Psoas muscle (tissue), 8 donors: ENCODE measurements at places on chromosomes 3 and 15. TPM values are rescaled to one million over a fixed set of nuclear protein-coding genes. Genes with fewer than 3 reads are reported as not detected.
A peak's percentile ranks its signal among the peaks of the same experiment; 100 is the strongest.

- no peak overlapping the region for H3K27ac ChIP-seq
- no peaks in the 10 kb centered on the region for H3K27me3 ChIP-seq
- no peaks in the 10 kb centered on the region for H3K36me3 ChIP-seq
- no peak for DNase-seq
- H3K4me1 ChIP-seq, result no peaks in the 10 kb centered on the region
- H3K4me3 ChIP-seq, result no peak overlapping the region
These were observed 135.0 kb upstream of the WNT5A start for GRCh38 chr3:55622116-55622515.

Gene C3orf22
- total RNA-seq, result not detected

- H3K27me3 ChIP-seq, result no peaks in the 10 kb centered on the region
- no peak for DNase-seq
- peaks cover 8% of the 10 kb centered on the region for H3K36me3 ChIP-seq
- H3K4me3 ChIP-seq, result no peak overlapping the region
- H3K27ac ChIP-seq, result no peak overlapping the region
These were observed 59.0 kb downstream of the SUCLG2 start for GRCh38 chr3:67595424-67595823.

- H3K4me3 ChIP-seq, result peak overlapping the region; percentile 99
- peaks cover 57% of the 10 kb centered on the region for H3K4me1 ChIP-seq
- no peak for DNase-seq
- H3K27me3 ChIP-seq, result no peaks in the 10 kb centered on the region
- no peaks in the 10 kb centered on the region for H3K36me3 ChIP-seq
- H3K27ac ChIP-seq, result peak overlapping the region; percentile 100
These were observed 2.7 kb downstream of the MSL2 start for GRCh38 chr3:136193278-136194054.

- no peaks in the 10 kb centered on the region for H3K4me1 ChIP-seq
- DNase-seq, result no peak
- H3K27me3 ChIP-seq, result no peaks in the 10 kb centered on the region
- no peak overlapping the region for H3K4me3 ChIP-seq
These were observed 157.5 kb downstream of the CTNNB1 start for GRCh38 chr3:41356775-41357174.

- H3K4me3 ChIP-seq, result peak overlapping the region; percentile 70
- DNase-seq, result no peak
These were observed 4.2 kb downstream of the OCA2 start for GRCh38 chr15:28094732-28095521.

Gene TRPM1
- total RNA-seq, result not detected

Gene P2RY1
- total RNA-seq, result 1.4 TPM

DNA sequence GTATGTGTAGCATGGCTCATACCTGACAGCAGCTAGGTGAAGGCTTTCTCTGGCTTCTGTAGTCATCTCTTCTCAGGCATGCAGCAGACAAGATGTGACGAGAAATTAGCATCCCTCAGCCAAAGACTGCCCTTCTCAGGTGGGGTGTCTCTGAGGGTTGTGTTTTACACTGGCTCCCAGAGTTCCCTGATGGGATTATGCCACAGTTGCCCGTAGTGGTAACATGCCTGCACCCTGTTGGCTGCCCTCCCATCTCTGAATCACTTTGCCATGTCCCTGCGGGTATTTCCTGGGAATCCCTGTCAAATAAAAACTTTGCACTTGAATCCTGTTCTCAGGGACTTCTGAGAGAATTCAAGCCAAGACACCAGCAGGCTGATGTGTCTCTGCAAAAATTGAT lies 70.5 kb downstream of the LRTM1 start:
- no peak overlapping the region for H3K27ac ChIP-seq
- no peak overlapping the region for H3K4me3 ChIP-seq
- DNase-seq, result no peak
- H3K4me1 ChIP-seq, result peaks cover 4% of the 10 kb centered on the region
- H3K36me3 ChIP-seq, result no peaks in the 10 kb centered on the region
- H3K27me3 ChIP-seq, result no peaks in the 10 kb centered on the region

DNA sequence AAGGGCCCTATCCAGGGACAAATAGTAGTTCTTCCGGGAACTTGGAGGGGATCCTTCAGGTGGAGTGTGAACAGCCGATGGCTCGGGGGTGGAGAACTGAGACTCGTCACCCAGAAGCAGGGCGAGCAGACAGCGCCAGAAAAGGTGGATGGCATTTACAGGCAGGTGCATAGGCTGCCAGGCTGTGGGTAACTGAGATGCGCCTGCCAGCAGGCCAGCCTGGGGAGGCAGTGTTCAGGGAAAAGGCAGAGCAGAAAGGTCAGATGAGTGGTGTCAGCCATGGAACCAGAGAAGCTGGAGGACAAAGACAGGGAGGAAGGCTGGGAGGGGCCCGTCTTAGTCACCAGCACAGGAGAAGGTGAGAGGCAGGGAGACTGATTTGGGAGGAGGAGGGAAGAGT lies 53.0 kb upstream of the SEC22A start:
- H3K4me1 ChIP-seq, result no peaks in the 10 kb centered on the region
- H3K27me3 ChIP-seq, result no peaks in the 10 kb centered on the region
- H3K36me3 ChIP-seq, result peaks cover 50% of the 10 kb centered on the region
- no peak overlapping the region for H3K27ac ChIP-seq
- no peak overlapping the region for H3K4me3 ChIP-seq
- no peak for DNase-seq

- no peaks in the 10 kb centered on the region for H3K27me3 ChIP-seq
- H3K27ac ChIP-seq, result no peak overlapping the region
- no peak overlapping the region for H3K4me3 ChIP-seq
- DNase-seq, result no peak
- H3K36me3 ChIP-seq, result peaks cover 4% of the 10 kb centered on the region
- no peaks in the 10 kb centered on the region for H3K4me1 ChIP-seq
These were observed 128.7 kb downstream of the DMXL2 start for GRCh38 chr15:51493892-51494291.

Gene KBTBD8
- 8.5 TPM for total RNA-seq

Gene CLDN18
- total RNA-seq, result not detected

Gene STAB1
- 29.0 TPM for total RNA-seq

DNA sequence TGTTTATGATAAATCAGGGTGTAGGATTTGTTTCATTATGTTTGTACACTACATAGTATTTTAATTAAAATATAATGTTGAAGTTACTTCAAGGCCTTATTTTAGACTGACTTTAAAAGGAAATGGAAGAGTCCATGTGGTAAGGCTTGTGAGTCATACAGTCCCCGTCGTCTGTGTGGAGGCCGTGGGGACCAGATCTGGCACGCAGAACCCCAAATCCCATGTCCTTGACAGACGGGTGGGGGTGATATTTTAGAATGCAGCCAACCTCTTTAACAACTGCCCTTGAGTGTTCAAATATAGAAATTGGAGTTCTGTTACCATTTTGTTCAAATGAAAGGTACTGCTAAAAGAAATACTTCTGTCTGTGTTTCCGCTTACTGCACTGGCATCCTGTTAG lies 35.8 kb downstream of the ABHD17C start:
- peaks cover 9% of the 10 kb centered on the region for H3K4me1 ChIP-seq
- no peaks in the 10 kb centered on the region for H3K36me3 ChIP-seq
- no peak overlapping the region for H3K27ac ChIP-seq
- DNase-seq, result no peak
- H3K4me3 ChIP-seq, result no peak overlapping the region

DNA sequence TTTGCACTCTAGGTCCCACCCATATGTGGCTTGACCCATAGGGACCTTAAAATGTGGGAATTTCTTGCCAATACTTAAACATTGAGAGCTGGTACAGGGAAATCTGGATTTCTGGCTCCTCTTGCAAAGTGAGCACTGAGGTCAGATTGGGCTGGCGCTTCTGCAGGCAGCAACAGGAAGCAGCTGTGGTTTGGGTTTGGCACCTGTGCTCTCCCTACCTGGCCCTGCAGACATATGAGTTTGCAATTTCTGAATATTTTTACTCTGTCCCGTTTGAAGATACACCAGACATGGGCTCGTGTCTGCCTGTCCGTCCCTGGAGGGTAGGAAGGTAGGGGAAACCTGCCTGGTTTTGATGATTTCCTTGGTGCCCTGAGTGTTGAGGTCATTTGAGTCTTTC lies 74.8 kb upstream of the SEC13 start:
- peaks cover 14% of the 10 kb centered on the region for H3K4me1 ChIP-seq
- peak; percentile 20 for DNase-seq
- peaks cover 12% of the 10 kb centered on the region for H3K36me3 ChIP-seq

Gene LXN
- 2.8 TPM for total RNA-seq

DNA sequence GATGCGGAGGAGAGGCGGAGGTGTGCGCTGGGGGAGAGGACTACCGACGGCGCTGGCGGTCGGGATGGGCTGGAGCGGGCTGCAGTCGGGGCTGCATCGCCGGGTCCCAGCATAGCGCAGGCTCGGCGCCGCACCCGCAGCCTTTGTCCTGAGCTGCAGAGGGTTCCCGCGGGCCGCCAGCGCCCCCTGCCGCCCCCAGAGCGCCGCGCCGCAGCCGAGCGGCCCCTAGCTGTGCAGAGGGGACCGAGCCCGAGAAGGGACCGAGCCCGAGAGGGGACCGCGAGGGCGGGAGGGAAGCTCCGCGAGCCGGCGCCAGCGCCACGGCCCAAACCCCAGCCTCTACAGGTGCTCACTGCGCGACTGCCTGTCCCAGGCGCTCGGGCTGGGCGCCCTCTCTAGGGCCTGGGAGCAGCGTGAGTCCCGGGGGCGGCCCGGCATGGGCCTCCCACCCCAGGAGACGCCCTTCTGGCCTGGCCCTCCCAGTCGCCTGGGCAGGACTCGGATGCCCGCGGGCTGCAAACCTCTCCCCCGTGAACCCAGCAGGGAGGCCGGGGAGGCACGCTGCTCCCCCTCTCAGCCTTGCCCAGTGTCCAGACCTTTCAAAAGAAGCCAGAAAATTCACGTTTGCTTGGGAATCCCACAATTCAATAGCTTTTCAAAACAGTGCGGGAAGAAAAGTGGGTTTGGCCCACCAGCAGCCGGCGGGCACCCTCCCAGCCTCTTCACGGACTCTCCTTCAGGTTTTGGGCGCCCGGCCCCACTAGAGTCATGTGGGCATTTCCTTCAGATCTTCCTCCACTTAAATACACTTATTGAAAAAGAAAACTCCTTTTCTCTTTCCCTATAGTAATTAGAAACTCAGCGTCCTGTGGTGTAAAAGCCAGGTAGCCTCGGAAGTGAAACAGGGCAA lies 134.7 kb downstream of the TPRA1 start:
- H3K27ac ChIP-seq, result no peak overlapping the region
- no peaks in the 10 kb centered on the region for H3K36me3 ChIP-seq
- H3K4me3 ChIP-seq, result peak overlapping the region; percentile 52

- H3K27ac ChIP-seq, result peak overlapping the region; percentile 88
- DNase-seq, result no peak
- no peaks in the 10 kb centered on the region for H3K27me3 ChIP-seq
- no peaks in the 10 kb centered on the region for H3K36me3 ChIP-seq
These were observed 16.6 kb upstream of the GYG1 start for GRCh38 chr3:148974726-148975125.

GRCh38 chr3:188832961-188833721 lies 338.6 kb upstream of the TPRG1 start:
- H3K4me3 ChIP-seq, result no peak overlapping the region
- H3K27me3 ChIP-seq, result no peaks in the 10 kb centered on the region
- no peak for DNase-seq
- H3K4me1 ChIP-seq, result no peaks in the 10 kb centered on the region

- peaks cover 3% of the 10 kb centered on the region for H3K27me3 ChIP-seq
- H3K36me3 ChIP-seq, result no peaks in the 10 kb centered on the region
- no peak for DNase-seq
- H3K4me1 ChIP-seq, result no peaks in the 10 kb centered on the region
- H3K4me3 ChIP-seq, result no peak overlapping the region
These were observed 1.1 kb upstream of the SPATA12 start for GRCh38 chr3:57059411-57059810.

DNA sequence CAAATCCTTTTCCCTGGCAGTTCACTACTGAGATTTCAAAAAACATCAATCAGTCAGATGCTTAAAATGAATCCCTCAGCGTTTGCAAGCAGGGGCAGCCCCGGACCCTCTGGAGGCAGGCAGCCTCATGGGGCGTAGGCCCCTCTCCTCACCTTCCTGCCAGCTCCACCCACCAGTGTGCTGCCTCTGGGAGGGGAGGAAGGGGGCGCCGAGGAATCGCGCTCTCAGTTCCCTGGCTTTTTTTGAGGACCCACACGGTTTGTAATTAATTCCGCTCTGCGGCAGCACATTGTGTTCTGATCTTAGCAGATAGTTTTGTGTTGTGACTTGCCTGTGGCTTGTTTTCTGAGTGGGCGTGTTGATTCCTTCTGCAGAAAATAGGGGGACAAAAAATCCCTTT lies 159.9 kb downstream of the KLF13 start:
- H3K4me1 ChIP-seq, result peaks cover 13% of the 10 kb centered on the region
- H3K4me3 ChIP-seq, result no peak overlapping the region
- H3K36me3 ChIP-seq, result no peaks in the 10 kb centered on the region
- DNase-seq, result no peak
- H3K27me3 ChIP-seq, result peaks cover 8% of the 10 kb centered on the region

Gene SLC51B
- total RNA-seq, result not detected

Gene TWF2
- 224 TPM for total RNA-seq

GRCh38 chr3:94241986-94242385 lies 179.1 kb downstream of the NSUN3 start:
- H3K27ac ChIP-seq, result no peak overlapping the region
- DNase-seq, result no peak
- no peaks in the 10 kb centered on the region for H3K36me3 ChIP-seq
- no peaks in the 10 kb centered on the region for H3K27me3 ChIP-seq
- no peak overlapping the region for H3K4me3 ChIP-seq

DNA sequence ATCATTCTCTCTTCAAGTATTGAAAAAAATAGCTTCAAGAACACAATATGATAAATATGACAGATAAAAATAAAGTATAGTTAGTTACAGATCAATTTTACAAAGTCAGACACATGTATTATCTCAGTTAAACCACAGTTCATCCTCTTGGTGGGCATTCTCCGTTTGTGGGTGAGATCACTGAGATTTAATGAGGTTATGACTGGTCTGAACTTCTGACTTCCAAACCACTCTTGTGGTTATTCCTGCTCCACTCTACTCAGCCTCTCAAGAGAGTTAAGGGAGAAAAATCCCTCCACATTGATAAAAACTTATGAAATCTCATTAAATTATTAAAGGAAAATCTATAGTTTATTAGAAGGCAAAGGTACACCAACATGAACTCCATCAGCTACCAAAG lies 229.9 kb upstream of the LRTM1 start:
- no peaks in the 10 kb centered on the region for H3K4me1 ChIP-seq
- DNase-seq, result no peak
- H3K27ac ChIP-seq, result no peak overlapping the region
- H3K27me3 ChIP-seq, result peaks cover 10% of the 10 kb centered on the region
- no peak overlapping the region for H3K4me3 ChIP-seq

GRCh38 chr3:109132801-109133473 lies 3.6 kb upstream of the C3orf85 start:
- no peaks in the 10 kb centered on the region for H3K36me3 ChIP-seq
- no peak overlapping the region for H3K27ac ChIP-seq
- H3K27me3 ChIP-seq, result no peaks in the 10 kb centered on the region
- H3K4me3 ChIP-seq, result no peak overlapping the region

- H3K4me3 ChIP-seq, result no peak overlapping the region
- H3K27ac ChIP-seq, result no peak overlapping the region
- no peak for DNase-seq
- no peaks in the 10 kb centered on the region for H3K27me3 ChIP-seq
- peaks cover 4% of the 10 kb centered on the region for H3K4me1 ChIP-seq
- H3K36me3 ChIP-seq, result no peaks in the 10 kb centered on the region
These were observed 32.6 kb downstream of the PLS1 start for GRCh38 chr3:142628801-142629200.

Gene WDR93
- total RNA-seq, result not detected

GRCh38 chr3:101279162-101279561 lies 41.2 kb downstream of the IMPG2 start:
- H3K27ac ChIP-seq, result no peak overlapping the region
- H3K36me3 ChIP-seq, result no peaks in the 10 kb centered on the region
- no peaks in the 10 kb centered on the region for H3K4me1 ChIP-seq
- DNase-seq, result no peak
